ENCODE measurements at places on chromosomes 16 and 17. TPM values are rescaled to one million over a fixed set of nuclear protein-coding genes. Genes with fewer than 3 reads are reported as not detected.

Gene CACNG3
- not detected for total RNA-seq

Gene KRT24
- not detected for total RNA-seq

GRCh38 chr17:82926716-82927115, 86.9 kb upstream of the ZNF750 start:
- peak; percentile 71 for DNase-seq

DNA sequence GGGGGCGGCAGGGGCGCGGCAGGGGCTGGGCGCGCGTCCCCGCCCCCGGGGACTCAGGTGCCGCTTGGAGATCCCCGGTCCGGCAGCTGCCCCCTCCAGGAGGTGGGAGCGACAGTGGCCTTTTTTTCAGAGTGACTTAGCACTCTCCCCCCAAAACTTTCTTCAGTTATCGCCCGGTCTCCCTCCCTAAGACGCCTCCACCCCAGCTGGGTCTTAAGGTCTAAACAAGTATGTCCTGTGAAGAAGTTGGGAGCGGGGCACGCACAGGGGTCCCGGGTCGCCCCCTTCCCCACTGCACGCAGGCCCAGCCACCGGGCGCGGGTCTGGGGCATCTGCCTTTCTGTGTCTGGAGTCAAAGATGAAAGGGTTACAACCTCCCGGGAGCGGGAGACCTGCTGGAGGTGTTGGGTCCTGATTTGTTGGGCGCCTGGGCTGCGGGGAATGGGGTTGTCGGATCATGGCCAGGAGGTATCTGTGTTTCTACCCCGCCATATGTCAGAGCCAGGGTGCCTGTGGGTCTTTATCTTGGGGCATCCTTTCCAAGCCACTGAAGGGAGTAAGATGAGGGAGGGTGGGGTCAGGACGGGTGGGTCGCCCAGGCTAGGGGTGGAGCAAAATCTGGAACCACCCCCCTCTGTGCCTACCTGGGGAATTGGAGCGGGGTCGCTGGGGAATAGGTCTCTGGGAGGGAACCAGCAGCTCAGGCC, 757 bp downstream of the FMNL1 start:
- no peak for DNase-seq

Gene CA5A
- not detected for total RNA-seq

- DNase-seq, result no peak
Measured at GRCh38 chr17:67035131-67036083, 8.9 kb upstream of the CACNG1 start.

- no peak for DNase-seq
Measured at GRCh38 chr16:22734368-22734767, 79.6 kb upstream of the HS3ST2 start.

GRCh38 chr16:72560617-72561016, 388.7 kb upstream of the PMFBP1 start:
- DNase-seq, result no peak

Gene OTOP3
- total RNA-seq, result not detected

Gene NPB
- total RNA-seq, result 1.3 TPM

Data from chondrocyte (in vitro differentiated cells).